Ascending aorta (tissue), 2 donors: ENCODE measurements at places on chromosomes 7 and 10.

GRCh38 chr10:74063256-74063655, 65.3 kb downstream of the VCL start:
- DNase-seq: no peak
- H3K4me3 ChIP-seq: no peak overlapping the region
- H3K27ac ChIP-seq: no peak overlapping the region
- peaks cover 13% of the 10 kb centered on the region for H3K4me1 ChIP-seq
- H3K36me3 ChIP-seq: peaks cover 18% of the 10 kb centered on the region

DNA sequence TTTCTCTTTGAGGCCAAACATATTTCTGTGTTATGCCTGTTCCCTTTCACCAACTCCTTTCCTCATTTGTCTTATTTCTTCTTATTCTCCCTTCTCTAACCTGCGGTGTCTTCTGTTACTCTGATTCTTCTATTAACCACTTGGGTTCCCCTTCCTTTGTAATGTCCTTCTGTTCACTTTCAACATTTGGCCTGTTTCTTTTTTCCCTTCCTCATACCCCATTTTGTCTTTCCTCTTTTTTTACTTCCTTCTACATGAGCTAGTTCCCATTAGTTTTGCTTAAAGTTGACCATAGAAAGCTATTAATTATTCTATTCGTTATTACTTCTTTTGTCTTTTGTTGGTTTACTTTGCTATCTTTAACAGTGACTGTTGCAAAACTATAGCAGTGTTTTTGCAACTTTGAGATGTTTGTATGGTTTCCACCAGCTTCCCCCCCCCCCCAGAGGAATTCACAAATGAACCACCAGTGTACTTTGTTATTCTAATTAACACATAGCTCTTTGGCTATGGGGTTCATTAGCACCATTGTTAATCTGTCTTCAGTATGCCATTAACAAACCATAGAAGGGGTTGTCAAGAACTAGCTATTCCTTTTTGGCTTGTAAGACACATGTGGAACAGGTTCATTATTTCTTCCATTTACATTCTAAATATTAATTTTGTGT, 2.9 kb downstream of the LRGUK start:
- H3K4me3 ChIP-seq: no peak overlapping the region
- H3K27ac ChIP-seq: no peak overlapping the region
- H3K36me3 ChIP-seq: no peaks in the 10 kb centered on the region
- H3K4me1 ChIP-seq: peaks cover 2% of the 10 kb centered on the region

DNA sequence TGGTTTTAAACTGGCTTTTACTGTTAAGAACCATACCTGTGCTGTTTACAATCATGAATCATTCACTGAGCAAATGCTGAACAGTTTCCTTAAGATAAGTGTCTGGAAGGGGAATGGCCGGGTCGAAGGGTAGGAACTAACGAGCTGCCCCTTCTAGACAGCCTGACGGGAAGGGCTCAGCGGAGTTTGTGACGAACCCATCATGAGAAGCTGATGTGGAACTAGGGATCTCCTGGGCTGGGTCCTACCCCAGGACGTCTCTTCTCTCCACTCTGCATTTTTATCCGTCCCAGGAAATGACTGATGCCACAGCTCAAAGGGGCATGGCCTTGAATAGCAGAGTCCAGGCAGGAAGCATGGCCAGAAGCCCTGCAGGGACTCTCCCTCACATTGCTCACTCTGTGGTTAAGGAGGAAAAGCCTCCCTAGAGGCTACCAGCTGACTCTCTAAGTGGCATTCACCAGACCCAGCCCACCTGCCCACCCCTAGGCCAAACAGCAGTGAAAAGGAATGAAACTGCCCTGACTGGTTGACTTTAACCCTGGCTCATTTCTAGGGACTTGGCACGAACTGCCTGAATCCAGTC, 112.0 kb downstream of the PFKFB3 start:
- H3K4me3 ChIP-seq: peak overlapping the region; percentile 14
- peaks cover 5% of the 10 kb centered on the region for H3K36me3 ChIP-seq
- H3K4me1 ChIP-seq: peaks cover 20% of the 10 kb centered on the region
- H3K27me3 ChIP-seq: no peaks in the 10 kb centered on the region
- H3K27ac ChIP-seq: peak overlapping the region; percentile 54
- no peak for DNase-seq

- no peaks in the 10 kb centered on the region for H3K36me3 ChIP-seq
- H3K27me3 ChIP-seq: no peaks in the 10 kb centered on the region
- no peaks in the 10 kb centered on the region for H3K4me1 ChIP-seq
- no peak overlapping the region for H3K27ac ChIP-seq
Observed at GRCh38 chr10:5500162-5500670, 846 bp upstream of the CALML5 start.

DNA sequence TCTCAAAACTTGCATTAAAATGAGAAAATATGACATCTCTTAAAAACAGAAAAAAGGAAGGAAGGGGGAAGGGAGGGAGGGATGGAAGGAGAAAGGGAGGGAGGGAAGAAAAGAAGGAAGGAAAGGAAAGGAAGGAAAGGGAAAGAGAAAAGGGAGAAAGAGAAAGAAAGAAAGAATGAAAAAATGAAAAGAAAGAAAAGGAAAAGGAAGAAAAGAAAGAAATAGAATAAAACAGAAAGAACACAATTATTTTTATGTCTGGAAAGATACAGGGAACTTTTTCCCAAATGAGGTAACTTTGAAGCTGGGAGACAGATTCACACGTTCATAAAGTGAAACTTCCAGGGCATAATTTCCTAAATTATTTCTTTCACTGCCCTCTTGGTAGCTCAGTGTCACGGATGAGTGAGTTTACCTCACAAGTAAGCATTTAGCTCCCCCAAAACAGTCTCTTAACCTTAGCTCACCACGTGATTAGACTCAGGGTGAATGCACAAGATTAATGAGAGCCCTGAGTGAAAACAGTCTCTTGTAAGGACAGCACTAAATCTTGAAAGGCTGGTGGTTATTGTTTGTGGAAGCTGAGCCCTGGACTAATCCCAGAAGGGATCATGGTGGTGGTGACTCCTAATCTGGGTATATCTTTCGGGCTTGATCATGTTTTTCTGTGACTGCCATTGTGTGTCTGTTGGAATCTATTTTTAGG, 74.1 kb upstream of the HDAC9 start:
- no peak overlapping the region for H3K27ac ChIP-seq
- no peak for DNase-seq
- H3K36me3 ChIP-seq: no peaks in the 10 kb centered on the region
- H3K27me3 ChIP-seq: no peaks in the 10 kb centered on the region
- peaks cover 10% of the 10 kb centered on the region for H3K4me1 ChIP-seq

GRCh38 chr10:110637558-110638053, 6.5 kb upstream of the RBM20 start:
- peaks cover 6% of the 10 kb centered on the region for H3K4me1 ChIP-seq
- H3K4me3 ChIP-seq: no peak overlapping the region
- no peaks in the 10 kb centered on the region for H3K36me3 ChIP-seq
- no peak for DNase-seq
- H3K27ac ChIP-seq: peak overlapping the region; percentile 72

GRCh38 chr7:143188994-143189393, 5.8 kb downstream of the TAS2R39 start:
- no peaks in the 10 kb centered on the region for H3K36me3 ChIP-seq
- H3K4me1 ChIP-seq: no peaks in the 10 kb centered on the region
- H3K4me3 ChIP-seq: no peak overlapping the region
- no peaks in the 10 kb centered on the region for H3K27me3 ChIP-seq
- no peak for DNase-seq
- no peak overlapping the region for H3K27ac ChIP-seq

GRCh38 chr10:101224910-101225823, 4.1 kb downstream of the LBX1 start:
- peaks cover 61% of the 10 kb centered on the region for H3K27me3 ChIP-seq
- peaks cover 49% of the 10 kb centered on the region for H3K4me1 ChIP-seq
- DNase-seq: no peak
- H3K27ac ChIP-seq: no peak overlapping the region
- peak overlapping the region; percentile 29 for H3K4me3 ChIP-seq
- no peaks in the 10 kb centered on the region for H3K36me3 ChIP-seq

DNA sequence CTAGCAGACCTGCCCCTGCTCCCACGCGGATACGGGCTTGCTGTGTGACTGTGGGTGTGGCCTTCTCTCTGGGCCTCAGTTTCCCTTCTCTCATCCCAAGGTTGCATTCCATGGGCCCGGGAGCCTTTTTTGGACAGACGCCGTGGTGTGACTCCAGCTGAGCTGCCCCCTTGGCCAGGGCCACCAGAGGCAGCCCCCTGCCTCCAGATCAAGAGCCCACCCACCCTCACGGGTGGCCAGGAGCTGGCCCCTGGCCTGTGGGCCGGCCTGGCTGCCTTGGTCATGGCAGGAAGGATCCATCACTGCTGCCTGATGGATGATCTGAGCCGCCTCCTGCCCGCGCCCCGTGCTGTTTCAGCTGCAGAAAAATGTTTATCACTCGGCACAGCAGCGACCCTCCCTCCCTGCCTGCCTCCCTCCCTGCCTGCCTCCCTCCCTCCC, 27.8 kb upstream of the ELFN1 start:
- no peak for DNase-seq
- H3K27me3 ChIP-seq: no peaks in the 10 kb centered on the region
- no peaks in the 10 kb centered on the region for H3K36me3 ChIP-seq
- H3K4me1 ChIP-seq: peaks cover 6% of the 10 kb centered on the region

GRCh38 chr10:51422311-51423120, 276.9 kb downstream of the CSTF2T start:
- H3K27ac ChIP-seq: peak overlapping the region; percentile 78
- H3K27me3 ChIP-seq: no peaks in the 10 kb centered on the region
- H3K4me1 ChIP-seq: no peaks in the 10 kb centered on the region
- no peaks in the 10 kb centered on the region for H3K36me3 ChIP-seq

- no peak overlapping the region for H3K4me3 ChIP-seq
- H3K27me3 ChIP-seq: no peaks in the 10 kb centered on the region
- no peaks in the 10 kb centered on the region for H3K36me3 ChIP-seq
- no peaks in the 10 kb centered on the region for H3K4me1 ChIP-seq
- no peak overlapping the region for H3K27ac ChIP-seq
Observed at GRCh38 chr7:20896996-20897395, 110.3 kb upstream of the SP8 start.

- no peaks in the 10 kb centered on the region for H3K36me3 ChIP-seq
- DNase-seq: no peak
- no peaks in the 10 kb centered on the region for H3K4me1 ChIP-seq
Observed at GRCh38 chr10:110530131-110530831, 32.6 kb downstream of the DUSP5 start.

DNA sequence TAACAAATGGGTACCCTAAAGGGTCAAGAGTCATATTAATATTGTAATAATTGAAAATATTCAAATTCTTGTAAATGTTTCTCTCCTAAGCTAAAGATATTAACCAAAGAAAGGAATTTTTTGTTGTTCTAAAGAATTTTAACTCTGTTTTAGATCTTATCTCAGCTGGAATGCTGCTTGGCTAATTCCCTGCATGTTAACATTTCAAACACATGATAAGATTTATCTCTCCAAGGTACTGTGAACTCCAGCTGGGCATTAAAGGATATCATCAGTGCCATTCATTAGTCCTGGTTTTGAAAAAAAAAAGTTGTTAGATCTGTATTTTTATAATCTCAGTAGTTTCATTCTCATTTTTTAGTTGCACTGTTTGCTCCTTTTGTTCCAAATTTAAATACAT, 76.9 kb downstream of the MAPK8 start:
- H3K36me3 ChIP-seq: no peaks in the 10 kb centered on the region
- no peak for DNase-seq
- no peak overlapping the region for H3K4me3 ChIP-seq
- no peak overlapping the region for H3K27ac ChIP-seq

- no peak overlapping the region for H3K27ac ChIP-seq
- no peaks in the 10 kb centered on the region for H3K36me3 ChIP-seq
- H3K4me1 ChIP-seq: no peaks in the 10 kb centered on the region
- peaks cover 6% of the 10 kb centered on the region for H3K27me3 ChIP-seq
Observed at GRCh38 chr10:101768791-101769170, 7.1 kb downstream of the FGF8 start.

DNA sequence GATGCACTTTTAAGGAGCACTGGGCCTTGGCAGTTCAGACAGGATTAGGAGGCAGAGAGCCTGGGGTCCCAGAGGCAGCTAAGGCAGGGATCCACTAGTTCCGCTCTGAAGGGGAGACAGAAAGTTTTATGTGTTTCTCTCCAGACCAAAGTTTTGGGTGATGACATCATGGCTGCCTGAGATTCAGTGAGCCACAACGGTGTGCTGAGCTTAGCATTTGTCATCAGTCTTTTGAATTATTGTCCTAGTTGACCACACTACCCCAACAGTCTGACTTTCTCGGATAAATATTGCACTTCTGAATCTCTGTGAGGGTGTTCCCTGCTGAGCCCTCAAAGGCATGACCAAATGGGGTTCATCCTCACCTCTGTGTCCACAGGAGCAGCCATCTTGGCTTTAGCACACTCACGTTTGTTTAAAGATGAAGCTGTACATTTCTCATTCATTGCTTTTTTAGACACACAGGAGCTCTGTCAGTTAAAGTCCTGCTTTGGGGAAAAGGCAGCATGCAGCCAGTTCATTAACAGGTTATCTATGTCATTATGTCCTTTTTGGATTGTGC, 297.7 kb upstream of the LRGUK start:
- DNase-seq: no peak
- no peak overlapping the region for H3K4me3 ChIP-seq
- H3K27me3 ChIP-seq: no peaks in the 10 kb centered on the region
- no peak overlapping the region for H3K27ac ChIP-seq

DNA sequence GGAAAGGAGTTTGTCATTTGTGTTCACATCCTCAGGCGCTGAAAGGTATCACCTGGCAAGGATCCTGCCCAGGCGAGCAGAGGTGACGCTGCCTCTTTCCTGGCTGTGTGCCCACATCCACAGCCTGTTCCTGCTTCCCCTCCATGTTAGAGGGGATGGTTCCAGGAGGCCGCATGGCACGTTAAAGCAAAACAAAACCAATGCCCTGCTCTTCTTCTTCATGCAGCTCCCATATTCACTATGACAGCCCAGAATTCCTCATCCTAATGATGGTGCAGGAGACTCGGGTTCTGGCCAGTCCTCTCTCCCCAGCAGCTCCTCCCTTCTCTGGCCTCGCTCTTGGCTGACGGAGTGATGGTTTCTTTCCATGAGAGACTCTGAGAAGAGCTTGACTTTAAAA, 678.5 kb upstream of the ANKRD30A start:
- no peaks in the 10 kb centered on the region for H3K4me1 ChIP-seq
- H3K27me3 ChIP-seq: no peaks in the 10 kb centered on the region
- peak overlapping the region; percentile 19 for H3K4me3 ChIP-seq
- no peak for DNase-seq

- no peaks in the 10 kb centered on the region for H3K36me3 ChIP-seq
- no peak overlapping the region for H3K4me3 ChIP-seq
- no peak for DNase-seq
- H3K27me3 ChIP-seq: no peaks in the 10 kb centered on the region
- no peak overlapping the region for H3K27ac ChIP-seq
Observed at GRCh38 chr7:31123321-31123720, 71.2 kb downstream of the ADCYAP1R1 start.

- no peaks in the 10 kb centered on the region for H3K27me3 ChIP-seq
- H3K27ac ChIP-seq: no peak overlapping the region
- no peak overlapping the region for H3K4me3 ChIP-seq
- H3K4me1 ChIP-seq: no peaks in the 10 kb centered on the region
- no peaks in the 10 kb centered on the region for H3K36me3 ChIP-seq
Observed at GRCh38 chr7:119748991-119749390, 524.0 kb upstream of the KCND2 start.
